Stomach (tissue), 19 donors: ENCODE measurements at places on chromosomes 11 and 22.

DNA sequence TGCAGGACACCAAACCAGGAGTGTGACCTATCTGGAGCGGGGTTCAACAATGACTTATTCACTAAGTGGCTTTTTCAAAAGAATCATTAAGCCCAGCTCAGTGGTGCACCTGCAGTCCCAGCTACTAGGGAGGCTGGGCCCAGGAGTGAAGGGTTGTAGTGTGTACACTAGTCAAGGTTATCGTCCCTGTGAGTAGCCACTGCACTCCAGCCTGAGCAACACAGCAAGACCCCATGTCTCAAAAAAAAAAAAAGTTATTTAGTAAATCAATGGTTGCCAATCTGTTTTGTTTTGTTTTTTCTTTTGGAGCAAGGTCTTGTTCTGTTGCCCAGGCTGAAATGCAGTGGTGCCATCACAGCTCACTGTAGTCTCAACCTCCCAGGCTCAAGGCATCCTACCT is 7.9 kb downstream of the RHOG start:
- no peak for DNase-seq

GRCh38 chr11:17224727-17225126 is 16.9 kb upstream of the PIK3C2A start:
- DNase-seq: no peak

- no peak for DNase-seq
Measured at GRCh38 chr22:41935015-41935351, 8.4 kb upstream of the TNFRSF13C start.

GRCh38 chr22:42881982-42882656 is 25.0 kb upstream of the ARFGAP3 start:
- DNase-seq: peak; percentile 61

- no peak for DNase-seq
Measured at GRCh38 chr11:120178561-120179056, 32.2 kb upstream of the OAF start.

DNA sequence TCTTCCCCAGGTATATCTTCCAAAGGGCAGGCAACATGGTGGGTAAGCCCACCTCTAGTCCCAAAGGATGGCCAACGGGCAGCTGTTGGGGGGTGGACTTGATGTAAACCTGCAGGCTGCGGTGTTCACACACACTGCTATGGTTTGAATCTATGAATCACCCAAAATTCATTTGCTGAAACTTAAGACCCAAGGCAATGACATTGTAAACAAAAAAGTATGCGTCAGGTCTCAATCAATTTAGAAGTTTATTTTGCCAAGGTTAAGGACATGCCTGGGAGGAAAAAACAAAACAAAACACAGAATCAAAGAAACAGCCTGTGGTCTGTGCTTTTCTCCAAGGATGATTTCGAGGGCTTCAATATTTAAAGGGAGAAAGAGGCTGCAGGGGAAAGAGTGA is 18.3 kb downstream of the RCN1 start:
- no peak for DNase-seq

GRCh38 chr11:43638717-43639116 is 41.8 kb upstream of the HSD17B12 start:
- DNase-seq: no peak

DNA sequence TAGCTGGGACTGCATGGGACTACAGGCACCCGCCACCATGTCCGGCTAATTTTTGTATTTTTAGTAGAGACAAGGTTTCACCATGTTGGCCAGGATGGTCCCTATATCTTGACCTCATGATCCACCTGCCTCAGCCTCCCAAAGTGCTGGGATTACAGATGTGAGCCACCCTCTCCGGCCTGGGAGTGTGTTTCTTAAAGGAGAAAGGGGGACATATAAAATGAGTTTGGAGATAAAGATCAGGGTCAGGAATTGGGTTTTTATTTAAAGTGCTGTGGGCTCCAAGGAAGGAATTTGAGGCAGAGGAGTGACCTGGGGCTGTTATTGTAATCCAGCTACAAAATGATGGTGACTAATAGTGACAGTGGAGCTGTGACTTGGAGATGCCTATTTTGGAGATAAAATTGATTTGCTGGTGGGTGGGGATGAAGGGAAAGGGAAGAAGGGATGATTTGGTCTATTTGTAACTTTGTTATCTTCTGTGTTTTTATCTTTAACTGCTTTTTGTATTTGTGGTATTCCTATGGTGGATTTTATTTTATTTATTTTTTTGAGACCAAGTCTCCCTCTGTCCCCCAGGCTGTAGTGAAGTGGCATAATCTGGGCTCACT is 5.0 kb downstream of the CRKL start:
- no peak for DNase-seq

GRCh38 chr11:124961972-124962609 is 8.1 kb downstream of the CCDC15 start:
- DNase-seq: peak; percentile 89

GRCh38 chr11:11989774-11990744 is 18.4 kb downstream of the DKK3 start:
- no peak for DNase-seq

DNA sequence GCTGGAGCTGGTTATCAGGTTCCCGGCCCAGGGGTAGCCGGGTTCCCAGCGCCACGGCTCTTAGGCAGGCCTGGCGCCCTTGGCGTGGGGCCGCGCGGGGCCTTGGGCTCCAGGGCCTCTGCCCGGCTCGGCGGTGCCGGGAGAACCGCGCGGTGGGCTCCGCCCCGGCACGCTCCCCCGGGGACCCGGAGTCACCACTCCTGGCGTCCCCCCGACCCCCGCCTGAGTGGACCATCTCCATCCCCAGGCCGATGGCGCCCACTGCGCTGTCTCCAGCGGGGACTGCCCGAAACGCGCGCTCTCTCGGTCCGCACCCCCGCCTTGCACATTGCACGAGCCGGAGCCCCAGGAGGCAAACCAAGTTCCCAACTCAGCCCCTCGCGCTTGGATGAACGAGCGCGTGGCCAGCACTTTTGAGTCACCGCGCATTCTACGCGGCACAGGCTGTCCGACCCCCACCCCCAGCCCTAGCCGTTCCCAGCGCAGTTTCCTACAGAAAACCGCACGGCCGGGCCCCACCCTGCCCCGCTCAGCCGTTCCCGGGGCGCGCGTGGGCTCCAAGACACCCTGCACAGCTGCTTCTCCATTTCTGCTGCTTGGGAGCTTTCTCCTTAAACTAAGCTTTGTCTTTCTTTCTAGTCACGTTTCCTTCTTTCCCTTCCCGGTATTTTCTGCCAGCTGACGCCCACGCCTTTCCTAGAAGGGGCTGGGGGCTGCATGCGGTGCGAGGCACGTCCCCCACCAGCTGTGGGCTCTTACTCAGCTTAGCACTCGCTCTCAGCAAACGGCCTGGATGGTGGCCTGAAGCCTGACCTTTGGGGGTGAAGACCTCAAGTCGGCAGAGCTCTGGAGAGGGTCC is 650 bp upstream of the CHID1 start:
- DNase-seq: peak; percentile 69

GRCh38 chr22:30244066-30244465 is 2.5 kb downstream of the LIF start:
- DNase-seq: no peak

DNA sequence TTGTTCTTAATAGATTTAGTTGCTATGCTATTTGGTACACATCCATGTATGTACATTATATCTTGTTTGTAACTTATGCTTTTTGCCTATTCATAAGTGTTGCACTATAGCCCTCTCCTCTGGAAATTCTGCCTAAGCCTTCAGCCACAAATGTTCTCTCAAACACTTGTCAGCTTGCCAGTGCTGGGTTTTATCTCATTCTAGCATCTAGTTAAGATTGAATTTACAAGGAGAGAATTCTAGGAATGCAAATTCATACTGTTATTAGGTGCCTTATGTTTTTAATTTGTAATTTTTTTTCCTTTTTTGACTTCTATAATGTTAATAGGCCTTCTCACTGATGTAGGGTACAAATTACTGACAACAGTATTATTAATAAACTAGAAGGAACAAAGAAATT is 14.6 kb upstream of the CTSC start:
- DNase-seq: peak; percentile 25

DNA sequence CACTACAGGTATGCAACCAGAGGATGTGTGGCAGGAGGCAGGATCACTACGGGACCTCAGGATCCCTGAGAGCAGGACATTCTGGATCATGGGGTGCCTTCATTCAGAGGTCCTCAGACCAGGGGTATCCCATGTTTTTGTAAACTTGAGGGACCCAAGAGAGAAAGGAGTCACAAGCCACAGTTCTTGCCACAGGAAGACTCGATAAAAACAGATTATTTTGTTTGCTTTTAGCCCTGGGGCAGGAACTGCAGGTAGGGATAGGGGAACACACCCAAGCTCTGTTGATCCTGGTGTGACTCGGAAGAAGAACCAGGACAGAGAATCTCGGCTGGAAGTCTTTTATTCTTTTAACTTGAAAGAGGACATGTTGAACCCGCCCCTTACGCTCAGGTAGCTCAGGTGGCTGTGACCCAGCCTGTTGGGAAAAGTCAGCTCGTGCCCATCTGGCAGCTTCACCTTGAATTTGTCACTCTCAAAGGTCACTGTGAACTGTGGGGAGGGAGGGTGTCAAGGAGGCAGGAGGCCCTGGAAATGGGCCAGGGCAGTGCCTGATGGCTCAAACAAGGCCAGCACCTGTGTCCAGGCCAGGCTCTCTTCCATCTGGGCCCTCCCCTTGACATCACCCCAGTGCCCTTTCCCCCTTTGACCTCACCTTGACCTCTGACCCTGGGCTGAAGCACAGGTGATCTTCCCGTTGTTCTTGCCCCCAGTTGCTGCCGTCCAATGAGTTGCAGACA is 9.8 kb downstream of the LGALS2 start:
- DNase-seq: peak; percentile 96

DNA sequence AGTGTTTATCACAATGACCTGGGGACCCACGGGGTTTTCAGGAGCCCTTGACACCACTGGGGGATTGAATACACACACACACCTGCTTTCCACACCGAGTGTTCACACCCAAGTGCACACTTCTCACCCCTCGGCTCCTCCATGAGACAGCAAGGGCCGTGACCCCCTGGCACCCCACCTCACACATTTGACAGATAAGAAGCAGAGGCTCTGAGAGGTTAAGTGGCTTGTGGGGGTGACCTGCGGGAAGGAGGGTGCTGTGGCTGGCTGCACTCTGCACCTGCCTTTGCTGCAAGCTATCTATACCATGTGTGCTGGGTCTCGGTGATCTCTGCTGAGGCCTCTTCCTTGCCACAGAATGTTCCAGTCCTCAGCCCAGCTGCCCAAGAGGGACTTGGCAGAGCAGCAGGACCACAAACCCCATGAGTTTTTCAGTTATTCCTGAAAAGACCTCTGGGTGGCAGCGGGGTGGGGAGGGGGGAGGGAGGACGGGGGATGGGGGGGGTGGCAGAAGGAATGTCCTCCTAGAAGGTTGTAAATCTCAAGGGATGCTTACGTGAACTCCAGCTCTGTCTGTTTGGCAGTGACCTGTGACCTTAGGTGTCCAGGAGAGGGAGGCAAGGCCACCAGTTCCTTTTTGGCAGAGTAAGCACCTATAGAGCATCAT is 47.9 kb upstream of the RFPL3 start:
- no peak for DNase-seq

GRCh38 chr11:57325735-57326048 is 940 bp upstream of the TNKS1BP1 start:
- DNase-seq: peak; percentile 80

- DNase-seq: no peak
Measured at GRCh38 chr11:125618383-125618782, 6.6 kb upstream of the CHEK1 start.

DNA sequence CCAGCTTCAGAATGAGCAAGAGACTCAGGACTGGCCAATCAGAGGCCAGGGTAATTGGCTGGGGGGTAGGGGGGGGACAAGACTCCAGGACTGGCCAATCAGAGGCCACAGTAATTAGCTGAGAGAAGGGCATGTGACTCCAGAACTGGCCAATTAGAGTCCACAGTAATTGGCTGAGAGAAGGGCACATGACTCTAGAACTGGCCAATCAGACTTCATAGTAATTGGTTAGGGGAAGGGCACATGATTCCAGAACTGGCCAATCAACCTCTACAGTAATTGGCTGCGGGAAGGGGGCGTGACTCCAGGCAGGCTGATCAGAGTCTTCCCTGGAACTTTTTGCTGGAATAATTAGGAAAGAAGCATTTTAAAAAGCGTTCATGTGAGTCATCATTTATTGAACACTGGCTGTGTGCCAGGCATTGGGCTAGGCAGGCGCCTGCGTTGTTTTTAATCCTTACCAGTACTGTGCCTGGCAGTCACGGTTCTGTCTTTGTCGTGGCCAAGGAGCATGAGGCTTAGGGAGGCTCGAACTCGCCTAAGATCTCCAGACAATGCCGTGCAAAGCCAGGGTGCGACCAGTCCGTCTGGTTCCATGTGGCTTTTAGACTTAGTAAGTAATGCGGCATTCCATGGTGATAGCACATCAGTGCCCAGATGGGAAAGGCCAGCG is 508.1 kb downstream of the TBC1D22A start:
- no peak for DNase-seq

DNA sequence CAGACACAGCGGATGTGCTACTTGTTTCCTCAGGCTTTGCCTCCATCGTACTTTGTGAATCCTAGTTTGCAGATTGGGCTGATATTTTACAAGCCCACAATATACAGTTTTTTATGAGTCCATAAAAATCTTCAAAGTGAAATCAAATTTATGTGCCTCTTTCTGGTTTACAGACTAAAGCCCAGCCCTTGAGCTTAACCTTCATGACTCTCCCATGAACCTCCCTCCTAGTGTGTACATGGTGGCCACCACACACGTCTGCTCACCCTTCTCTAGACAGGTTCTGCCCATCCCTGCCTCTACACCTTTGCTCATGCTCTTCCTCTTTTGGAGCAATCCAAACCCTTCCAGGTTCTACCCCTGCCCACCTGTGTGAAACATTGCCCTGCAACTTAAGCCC is 129.4 kb downstream of the TENM4 start:
- no peak for DNase-seq

DNA sequence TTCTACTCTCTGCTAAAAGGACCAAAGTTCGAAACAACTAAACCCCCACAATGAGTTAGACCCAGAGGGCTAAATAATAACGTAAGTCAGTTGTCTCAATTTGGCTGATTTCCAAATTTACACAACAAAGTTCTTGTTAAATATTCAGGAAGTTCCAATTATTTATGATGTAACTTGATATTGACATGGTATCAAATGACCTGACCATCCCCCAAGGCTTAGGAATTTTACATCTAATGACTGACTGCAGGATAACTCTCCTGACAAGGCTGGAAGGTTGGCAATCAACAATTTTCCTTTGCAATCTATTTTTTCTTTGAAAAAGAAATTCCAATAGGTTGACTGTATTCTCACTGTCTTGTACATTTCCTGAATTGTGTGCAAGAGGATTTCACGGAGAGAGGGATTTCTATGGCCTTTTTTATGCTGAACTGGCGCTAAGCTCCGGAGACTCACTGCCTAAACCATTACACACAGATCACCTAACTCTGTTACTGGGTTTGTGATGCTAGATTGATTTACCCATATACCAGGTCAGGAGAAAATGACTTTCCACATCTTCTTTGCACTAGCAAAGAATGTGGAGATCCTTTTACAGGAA is 9.6 kb upstream of the CDON start:
- no peak for DNase-seq

GRCh38 chr11:117188620-117189081 is 10.1 kb downstream of the SIDT2 start:
- no peak for DNase-seq
